Anterior cingulate cortex (tissue), 58 donors: ENCODE measurements at places on chromosomes 7 and 10.
A peak's percentile ranks its signal among the peaks of the same experiment; 100 is the strongest.

DNA sequence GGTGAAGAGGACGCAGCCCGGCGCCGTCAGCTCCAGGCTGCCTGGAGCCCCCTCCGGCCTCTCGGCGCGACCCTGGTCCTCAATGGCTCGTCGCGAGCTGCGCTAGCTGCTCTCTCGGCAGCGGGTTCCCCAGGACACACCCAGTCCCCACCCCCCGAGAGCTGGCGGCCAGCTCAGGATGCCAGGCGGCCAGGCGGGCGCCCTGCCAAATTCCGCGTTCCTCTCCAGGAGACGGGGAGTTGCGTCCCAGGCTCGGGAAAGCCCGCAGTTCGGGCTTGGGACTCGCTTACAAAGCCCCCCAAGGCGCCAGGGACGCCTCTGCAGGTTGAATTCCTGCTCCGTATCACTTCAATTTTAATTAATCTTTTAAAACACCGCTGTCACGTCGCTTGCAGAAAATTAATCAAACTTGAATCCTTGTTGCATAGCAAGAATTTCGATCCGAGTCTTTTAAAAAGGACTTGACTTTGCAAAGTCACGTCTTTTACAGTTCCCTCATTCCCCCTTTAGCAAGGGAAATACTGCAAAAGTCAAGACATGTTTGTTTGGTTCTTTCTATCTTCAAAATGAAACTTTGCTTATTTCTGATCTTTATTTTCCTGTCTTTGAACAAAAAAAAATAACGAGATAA, 28.2 kb downstream of the SKIDA1 start:
- peak; percentile 74 for DNase-seq

DNA sequence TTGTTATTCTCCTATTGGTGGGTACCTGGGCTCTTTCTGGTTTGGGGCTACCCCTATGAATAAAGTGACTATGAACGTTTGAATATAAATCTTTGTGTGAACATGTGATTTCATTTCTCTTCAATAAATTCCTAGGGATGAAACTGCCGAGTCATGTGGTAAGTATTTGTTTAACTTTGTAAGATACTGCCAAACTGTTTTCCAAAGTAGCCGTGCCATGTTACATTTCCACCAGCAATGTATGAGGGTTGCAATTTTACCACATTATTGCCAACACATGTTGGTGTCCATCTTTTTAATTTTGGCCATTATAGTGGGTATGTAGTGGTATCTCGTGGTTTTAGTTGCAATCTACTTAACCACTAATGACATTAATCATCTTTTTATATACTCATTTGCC, 94.7 kb downstream of the ZNRF2 start:
- DNase-seq: no peak

DNA sequence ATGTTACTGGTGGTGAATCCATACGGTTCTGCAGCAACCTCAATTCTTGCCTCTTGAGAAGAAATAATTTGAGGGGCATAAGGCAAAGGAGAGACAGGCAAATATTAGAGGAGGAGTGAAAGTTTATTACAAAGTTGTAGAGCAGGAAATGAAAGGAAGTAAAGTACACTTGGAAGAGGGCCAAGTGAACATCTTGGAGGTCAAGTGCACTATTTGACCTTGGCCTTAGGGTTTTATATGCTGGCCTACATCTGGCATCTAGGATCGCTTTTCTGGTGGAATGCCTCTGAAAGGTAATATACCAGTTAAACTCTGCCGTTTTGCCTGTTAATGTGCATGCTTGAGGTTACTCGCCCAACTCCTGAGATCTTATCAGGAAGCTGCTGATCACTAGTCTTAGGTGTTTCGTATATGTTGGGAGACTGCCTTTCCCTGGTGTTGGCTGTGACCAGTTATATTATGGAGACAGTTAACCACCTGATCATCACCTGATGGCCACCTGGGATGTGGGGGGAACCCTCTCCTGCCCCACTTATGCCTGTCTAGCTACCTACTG, 66.1 kb upstream of the CYP2C18 start:
- no peak for DNase-seq

DNA sequence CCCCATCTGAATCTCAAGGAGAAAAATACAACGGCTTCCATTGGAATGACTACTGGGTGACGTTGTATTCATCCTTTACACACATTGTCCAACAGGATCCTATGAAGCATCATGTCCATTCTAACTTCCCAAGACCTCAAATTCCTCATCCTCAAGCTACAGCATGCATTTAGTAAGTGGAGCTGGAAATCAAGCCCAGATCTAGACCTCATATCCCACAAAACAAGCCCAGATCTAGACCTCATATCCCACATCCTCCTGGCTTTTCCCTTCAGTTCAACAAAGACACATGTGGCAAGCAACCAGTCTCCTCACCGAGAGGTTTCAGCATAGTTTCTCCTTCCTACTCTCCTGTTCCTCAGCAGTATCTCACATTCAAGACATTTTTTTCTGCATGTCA, 12.2 kb downstream of the IGF2BP3 start:
- no peak for DNase-seq
